ENCODE measurements at places on chromosomes 12 and 14.

DNA sequence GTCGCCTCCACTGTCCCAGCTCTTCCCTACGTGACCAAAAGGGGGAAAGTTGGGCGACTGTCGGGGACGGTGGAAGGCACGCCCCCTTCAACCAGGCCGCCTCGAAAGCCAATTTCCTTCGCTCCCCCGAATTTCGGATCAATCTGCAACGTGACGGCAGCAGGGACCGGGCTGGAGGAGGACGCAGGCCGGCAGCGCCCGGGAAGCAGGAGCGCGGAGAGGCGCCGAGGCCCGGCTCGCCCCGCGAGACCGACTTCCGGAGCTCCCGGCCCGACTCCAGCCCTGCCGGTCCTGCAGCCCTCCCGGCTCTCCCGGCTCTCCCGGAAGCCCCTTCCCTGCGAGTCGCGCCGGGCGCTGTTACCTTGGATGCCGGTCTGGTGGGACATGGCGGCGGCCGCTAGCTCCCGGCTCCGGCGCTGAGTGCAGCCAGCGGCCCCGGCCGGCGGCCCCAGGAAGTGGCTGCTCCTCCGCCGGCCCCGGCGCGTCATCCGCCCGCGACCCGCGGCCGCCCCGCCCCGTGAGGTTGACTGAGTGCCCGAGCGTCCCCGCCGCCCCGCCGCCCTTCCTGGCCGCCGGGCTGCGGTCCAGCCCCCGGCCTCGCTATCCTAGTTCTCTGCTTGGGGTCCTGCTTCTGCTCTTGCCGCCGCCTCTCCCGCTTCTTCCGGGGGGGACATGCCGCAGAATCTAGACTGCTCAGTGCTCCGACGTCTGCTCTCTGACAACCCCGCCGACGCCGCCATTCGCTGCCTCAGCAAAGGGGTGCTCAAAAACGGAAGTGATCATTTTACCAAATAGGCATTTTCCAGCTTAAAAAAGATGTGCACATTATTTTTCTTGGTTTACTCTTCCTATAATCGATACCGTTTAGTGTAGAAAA is at the start of gene TWF1:
Gene TWF1, minus strand, starts transcription at position 458 of the 877 bp plus-strand sequence. Its CDS starts 72 bp downstream, at position 386.
- peak; percentile 68 for DNase-seq

DNA sequence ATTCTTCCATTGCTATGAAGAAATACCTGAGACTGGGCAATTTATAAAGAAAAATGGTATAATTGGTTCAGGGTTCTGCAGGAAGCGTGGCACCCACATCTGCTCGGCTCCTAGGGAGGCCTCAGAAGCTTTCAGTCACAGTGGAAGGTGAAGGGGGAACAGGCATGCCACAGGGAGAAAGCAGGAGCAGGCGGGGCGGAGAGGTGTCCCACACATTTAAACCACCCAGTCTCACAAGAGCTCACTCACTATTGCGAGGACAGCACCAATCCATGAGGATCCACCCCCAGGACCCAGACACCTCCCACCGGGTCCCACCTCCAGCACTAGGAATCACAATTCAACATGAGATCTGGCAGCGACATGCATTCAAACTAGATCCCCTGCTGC is 56.0 kb upstream of the C14orf180 start:
- no peak for DNase-seq

DNA sequence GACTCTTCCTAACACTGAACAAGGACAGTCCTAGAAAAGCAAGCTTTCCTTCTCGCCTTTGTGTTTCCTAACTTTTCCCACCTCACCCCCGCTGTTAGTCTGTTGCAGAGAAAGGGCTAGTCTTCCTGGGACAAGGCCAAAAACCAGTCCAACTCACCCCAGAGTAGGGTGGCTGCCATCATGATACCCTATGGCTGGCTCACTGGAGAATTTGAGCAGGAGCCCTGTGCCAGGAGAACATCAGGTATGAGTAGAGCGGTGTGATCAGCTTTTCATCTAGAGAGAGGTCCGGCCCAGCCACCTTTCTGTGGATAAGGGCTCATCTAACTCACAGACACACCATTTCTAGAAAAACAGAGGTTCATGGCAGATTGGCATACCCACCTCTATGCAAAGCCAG is 16.7 kb upstream of the ZFP36L1 start:
- DNase-seq: no peak

- DNase-seq: no peak
Measured at GRCh38 chr14:69350892-69351291, 47.2 kb downstream of the ERH start.

DNA sequence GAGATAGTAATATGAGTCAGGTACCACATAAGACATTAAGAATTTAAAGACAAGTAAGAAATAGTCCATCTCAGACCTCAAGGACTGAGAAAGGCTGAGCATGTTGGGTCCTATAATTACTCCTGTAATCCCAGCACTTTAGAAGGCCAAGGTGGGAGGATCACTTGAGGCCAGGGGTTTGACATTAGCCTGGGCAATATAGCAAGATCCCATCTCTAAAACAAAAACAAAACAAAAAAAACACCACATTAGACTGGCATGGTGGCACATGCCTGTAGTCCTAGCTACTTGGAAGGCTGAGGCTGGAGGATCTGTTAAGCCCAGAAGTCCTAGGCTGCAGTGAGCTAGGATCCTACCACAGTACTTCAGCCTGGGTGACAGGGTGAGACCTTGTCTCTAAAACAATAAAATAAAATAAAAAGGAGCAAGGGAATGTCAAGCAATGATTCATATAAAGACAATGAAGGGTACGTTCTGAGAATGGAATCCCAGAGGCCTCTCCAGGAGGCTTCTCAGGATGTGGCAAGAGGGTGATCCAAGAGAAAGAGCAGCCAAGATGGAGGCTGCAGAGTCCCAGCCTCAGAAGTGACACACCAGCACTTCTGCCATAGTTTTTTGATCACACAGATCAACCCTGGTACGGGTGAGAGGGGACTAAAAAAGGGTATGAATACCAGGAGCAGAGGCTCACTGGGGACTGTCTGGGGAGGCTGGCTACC is 206.4 kb downstream of the CRADD start:
- peak; percentile 81 for DNase-seq

All from GM04504 (cell line).